ENCODE measurements at places on chromosomes 1 and 21. TPM values are rescaled to one million over a fixed set of nuclear protein-coding genes. Genes with fewer than 3 reads are reported as not detected.

Gene PLA2G4A
- not detected for total RNA-seq

DNA sequence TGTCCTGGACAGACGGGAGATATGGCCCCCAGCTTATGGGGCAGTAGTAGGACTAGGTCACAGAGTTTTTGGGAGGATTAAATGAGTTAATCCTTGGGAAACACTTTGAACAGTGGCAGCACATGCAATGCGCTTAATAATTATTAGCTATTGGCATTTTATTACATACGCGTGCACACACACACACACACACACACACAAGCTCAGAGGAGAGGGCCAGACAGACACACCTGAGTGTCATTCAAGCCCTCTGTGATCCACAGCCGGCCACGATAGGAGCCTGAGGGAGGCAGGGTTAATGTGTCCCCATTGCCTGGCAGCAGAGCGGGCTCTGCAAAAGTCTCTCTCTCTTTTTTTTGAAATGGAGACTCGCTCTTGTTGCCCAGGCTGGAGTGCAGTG lies 37.9 kb downstream of the EPHA2 start:
- DNase-seq = no peak

Gene LAMTOR5
- total RNA-seq = 108 TPM

Gene IVL
- total RNA-seq = not detected

DNA sequence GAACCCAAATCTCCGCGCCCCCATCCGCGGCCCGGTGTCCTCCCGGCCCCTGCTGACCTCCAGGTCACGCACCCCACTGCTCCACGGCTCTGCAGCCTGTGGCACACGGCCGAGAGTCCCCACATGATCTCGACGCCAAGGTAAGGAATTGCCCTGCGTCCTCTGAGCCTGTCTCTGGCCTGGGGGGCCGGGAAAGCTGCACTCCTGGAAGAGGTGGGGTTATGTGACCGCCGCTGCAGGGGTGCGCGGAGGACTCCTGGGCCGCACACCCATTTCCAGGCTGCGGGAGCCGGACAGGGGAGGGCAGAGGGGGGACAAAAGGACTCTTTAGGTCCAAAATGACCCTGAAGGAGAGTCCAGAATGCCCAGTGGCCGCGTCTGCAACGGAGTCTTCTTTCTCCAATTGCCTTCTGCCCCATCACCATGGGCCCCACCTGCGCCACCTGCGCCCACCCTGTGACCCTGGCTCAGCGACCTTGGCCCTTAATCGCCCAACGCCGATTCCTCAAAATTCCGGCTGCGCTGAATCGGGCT lies 997 bp upstream of the SIM2 start:
- DNase-seq = no peak

DNA sequence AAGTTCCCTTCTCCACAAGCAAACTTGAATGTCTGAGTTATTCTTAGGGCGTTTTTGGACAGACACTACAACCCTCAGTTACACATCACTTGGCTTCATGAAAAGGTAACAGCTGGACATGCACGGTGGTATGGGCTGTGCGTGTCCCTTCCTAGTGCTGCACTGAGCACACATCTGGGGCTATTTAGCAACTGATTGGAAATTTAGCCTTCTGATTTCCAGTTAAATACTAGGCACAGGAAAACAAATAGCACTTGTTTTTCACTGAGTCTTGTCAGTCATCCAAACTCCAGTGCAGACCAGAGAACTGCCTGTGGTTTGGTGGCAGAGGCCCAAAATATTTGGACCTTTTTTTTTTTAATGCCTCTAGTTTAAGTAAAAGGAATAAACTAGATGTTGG lies 134.7 kb downstream of the TGFBR3 start:
- no peak for DNase-seq

Gene C1orf53
- not detected for total RNA-seq

Gene TPR
- total RNA-seq = 91.3 TPM

- no peak for DNase-seq
Measured at GRCh38 chr1:173020138-173020750, 30.5 kb downstream of the TNFSF18 start.

DNA sequence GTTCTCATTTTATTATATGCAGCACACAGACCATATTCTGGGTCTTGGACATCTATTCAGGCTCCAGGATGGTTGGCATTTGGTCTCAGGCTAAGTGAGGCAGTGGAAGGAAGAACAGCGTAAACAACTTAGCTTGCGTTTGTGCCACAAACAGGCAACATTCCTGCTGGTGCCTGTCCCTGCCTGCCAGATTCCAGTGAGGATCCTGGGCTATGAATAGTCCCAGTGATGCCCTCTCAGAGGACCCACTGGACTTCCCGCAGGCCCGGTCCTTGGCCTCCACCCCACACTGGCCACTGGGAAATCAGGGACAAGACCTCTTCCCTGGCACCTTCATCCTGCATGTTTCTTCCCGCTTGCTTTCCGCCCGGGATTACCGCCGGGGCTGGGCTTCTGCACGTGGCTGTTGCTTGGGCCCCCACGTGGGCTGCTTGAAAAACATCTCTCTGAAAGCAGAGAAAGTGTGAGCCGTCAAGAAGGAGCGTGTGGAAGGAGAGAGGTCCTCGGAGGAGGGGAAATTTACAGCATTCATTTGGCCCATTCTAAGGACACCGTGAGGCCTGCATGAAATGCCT lies 145.1 kb upstream of the WNT4 start:
- no peak for DNase-seq

Gene DEDD
- total RNA-seq = 36.6 TPM

Gene CHIT1
- 1.1 TPM for total RNA-seq

Gene CFAP74
- not detected for total RNA-seq

DNA sequence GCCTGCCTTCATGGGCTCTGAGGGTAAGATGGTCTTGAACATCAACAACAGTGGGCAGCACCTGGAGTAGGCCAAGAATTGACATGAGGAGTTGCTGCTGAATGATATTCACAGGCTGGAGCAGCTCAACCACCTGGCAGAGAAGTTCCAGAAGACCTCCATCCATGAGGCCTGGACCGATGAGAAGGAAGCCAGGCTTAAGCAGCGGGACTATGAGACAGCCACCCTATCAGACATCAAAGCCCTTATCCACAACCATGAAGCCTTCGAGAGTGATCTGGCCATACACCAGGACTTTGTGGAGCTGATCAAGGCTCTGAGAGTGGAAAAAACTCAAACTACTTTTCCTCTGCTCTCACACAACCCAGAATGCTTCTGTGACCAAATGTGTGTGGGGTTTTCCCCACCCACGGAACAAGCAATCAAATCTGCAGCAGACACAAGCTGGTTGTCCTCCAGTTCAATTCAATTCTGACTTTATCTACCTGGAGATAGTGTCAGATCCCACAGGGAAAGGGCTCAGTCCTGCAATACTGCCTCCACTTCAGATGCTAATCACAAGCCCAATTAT lies 12.1 kb upstream of the EPHA10 start:
- DNase-seq = no peak
